CD4-positive, alpha-beta T cell treated with Interleukin-15 for 4 hours (primary cell): ENCODE measurements at places on chromosomes 3 and 15.
A peak's percentile ranks its signal among the peaks of the same experiment; 100 is the strongest.

- DNase-seq = peak; percentile 39
Measured at GRCh38 chr3:52890735-52891134, 6.6 kb downstream of the STIMATE start.

- no peak for DNase-seq
Measured at GRCh38 chr15:43966646-43967045, 139.8 kb downstream of the WDR76 start.

- no peak for DNase-seq
Measured at GRCh38 chr15:59615661-59616060, 4.1 kb downstream of the GCNT3 start.

GRCh38 chr3:74501007-74501406, 113.5 kb downstream of the CNTN3 start:
- no peak for DNase-seq

- no peak for DNase-seq
Measured at GRCh38 chr15:88242586-88243555, 13.7 kb downstream of the NTRK3 start.

GRCh38 chr3:157157836-157158235, 2.1 kb downstream of the CCNL1 start:
- DNase-seq = no peak

GRCh38 chr15:75307778-75308390, 25.2 kb downstream of the GOLGA6D start:
- DNase-seq = no peak

DNA sequence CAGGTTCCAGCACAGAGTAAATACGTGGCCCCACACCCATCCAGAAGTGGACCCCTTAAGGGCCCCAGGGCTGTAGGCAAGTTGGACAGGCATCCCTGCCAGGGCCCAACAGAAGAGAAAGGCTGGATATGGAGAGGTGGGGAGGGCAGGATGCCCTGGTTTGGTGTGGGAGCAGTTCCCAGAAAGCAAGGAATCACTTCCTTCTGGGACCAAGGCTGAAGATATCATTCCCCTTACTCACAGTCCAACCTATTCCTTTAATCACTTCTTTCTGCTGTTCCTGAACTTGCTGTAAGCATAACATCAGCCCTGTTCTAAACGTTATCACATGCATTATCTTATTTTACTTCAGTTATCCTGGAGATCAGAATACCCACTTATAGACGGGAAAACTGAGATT, 6.1 kb upstream of the MESP2 start:
- no peak for DNase-seq

GRCh38 chr3:149657321-149657925, 402 bp downstream of the WWTR1 start:
- DNase-seq = no peak

DNA sequence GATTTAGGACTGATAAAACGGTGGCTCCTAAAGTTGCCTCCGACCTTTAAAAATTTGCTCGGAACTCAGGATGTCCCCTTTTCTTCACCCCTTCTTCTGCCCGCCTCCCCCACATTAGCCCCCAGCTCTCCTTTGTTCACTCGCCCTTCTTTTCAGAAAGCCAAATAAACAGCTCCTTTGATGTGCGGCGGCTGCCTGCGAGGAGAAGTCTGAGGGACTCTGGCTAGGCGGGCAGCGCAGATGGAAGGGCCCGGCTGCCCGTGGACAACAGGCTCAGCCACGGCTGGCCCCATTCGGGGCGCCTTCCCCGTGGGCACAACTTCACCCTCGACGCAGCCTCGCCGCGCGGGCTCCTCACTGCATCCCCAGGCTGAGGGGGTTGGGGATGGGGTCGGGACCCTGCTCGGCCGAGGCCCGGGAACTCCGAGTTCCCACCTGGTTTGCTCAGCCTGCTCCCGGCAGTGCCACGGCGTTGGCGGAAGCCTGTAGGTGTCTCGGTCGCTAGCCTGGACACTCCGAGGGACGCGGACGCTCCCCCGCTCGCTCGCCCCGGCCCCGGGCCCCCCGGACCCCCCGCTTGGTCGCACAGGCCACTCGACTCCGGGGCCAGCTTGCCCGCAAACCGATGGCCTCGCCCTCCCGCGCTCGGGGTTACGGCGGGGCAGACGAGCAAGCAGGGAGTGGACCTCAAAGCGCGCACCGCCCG, 897 bp upstream of the TLE3 start:
- DNase-seq = peak; percentile 19

DNA sequence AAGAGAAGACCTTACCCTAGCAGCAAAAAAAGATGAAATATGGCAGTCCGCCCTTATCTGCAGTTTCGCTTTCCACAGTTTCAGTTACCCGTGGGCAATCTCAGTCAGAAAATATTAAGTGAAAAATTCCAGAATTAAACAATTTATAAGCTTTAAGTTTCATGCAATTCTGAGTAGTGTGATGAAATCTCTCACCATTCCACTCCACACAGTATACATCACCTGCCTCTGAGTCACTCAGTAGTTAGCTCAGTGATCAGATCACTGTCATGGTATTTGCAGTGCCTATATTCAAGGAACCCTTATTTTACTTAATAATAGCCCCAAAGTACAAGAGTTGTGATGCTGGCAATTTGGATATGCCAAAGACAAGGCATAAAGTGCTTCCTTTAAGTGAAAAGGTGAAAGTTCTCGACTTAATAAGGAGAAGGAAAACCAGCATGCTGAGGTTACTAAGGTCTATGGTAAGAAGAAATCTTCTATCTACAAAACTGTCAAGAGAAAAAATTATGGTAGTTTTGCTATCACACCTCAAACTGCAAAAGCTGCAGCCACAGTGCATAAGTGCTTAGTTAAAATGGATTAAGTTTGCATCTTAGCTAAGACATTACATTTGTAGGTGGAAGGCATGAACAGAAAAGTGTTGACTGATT, 48.1 kb downstream of the HSPBAP1 start:
- no peak for DNase-seq

DNA sequence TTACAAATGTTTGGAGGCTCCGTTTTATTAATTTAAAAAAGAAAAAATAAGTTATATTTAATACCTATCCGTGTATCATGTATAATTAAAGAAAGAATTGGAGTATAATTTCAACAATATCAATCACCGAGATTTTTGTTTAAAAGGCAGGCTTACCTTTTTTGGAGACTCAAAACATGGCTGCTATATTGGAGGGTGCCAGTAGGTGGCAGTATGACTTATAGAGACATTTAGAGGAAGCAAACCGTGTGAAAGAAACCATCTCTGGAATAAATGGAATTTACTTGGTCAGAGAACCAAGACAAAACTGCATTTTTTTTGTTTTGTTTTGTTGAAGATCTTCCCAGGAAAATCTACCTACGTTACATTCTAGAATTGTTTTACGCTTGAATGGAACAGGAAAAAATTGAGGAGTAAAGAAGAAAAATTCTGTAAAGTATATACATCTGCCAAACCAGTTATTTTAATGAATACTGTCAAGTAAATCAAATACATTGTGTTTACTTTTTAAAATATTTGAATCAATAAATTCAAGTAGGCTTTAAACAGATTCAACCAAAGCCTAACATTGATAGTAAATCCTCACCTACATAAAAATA, 802.6 kb upstream of the ALCAM start:
- peak; percentile 68 for DNase-seq

DNA sequence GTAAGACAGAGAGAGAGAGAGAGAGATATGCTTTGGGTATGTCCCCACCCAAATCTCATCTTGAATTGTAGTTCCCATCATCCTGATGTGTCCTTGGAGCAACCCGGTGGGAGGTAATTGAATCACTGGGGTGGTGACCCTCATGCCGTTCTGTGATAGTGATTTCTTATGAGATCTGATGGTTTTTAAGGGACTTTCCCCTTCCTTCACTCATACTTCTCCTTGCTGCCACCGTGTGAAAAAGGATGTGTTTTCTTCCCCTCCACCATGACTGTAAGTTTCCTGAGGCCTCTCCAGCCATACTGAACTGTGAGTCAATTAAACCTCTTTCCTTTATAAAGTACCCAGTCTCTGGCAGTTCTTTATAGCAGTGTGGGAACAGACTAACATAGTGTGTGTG, 60.3 kb downstream of the EOMES start:
- no peak for DNase-seq

- no peak for DNase-seq
Measured at GRCh38 chr3:72259755-72260587, 475.0 kb upstream of the PROK2 start.

- DNase-seq = no peak
Measured at GRCh38 chr3:181824961-181825360, 113.2 kb downstream of the SOX2 start.

GRCh38 chr3:126180477-126181397, at the start of gene ALDH1L1:
Gene ALDH1L1, minus strand, starts transcription at chr3:126180586. Its CDS starts 19,607 bp downstream, at chr3:126160979.
- DNase-seq = no peak

- DNase-seq = no peak
Measured at GRCh38 chr3:54087581-54088410, 34.6 kb upstream of the CACNA2D3 start.

- no peak for DNase-seq
Measured at GRCh38 chr15:100235030-100235617, 106.7 kb downstream of the ADAMTS17 start.

DNA sequence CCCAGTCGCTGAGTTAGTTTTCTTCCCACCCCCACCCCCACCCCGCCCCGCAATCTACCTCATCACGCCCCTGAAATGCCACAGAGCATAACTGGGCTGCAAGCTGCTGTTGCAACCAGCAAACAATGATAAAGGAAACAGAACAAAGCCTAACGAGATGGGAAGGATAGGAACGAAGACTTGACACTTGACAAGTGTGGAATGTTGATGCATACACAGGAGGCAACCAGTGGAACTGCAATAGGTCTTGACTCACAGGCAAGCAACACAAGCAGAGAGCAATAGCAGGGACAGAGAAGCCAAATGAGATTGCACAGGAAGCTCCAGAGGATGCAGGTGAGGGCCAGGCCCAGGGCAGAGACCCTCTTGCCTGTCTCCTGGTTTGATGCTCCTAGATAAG, 225.9 kb downstream of the IGSF11 start:
- DNase-seq = no peak

- no peak for DNase-seq
Measured at GRCh38 chr3:71061581-71061980, 521.9 kb downstream of the FOXP1 start.

- no peak for DNase-seq
Measured at GRCh38 chr15:78537266-78537905, 2.9 kb upstream of the PSMA4 start.

DNA sequence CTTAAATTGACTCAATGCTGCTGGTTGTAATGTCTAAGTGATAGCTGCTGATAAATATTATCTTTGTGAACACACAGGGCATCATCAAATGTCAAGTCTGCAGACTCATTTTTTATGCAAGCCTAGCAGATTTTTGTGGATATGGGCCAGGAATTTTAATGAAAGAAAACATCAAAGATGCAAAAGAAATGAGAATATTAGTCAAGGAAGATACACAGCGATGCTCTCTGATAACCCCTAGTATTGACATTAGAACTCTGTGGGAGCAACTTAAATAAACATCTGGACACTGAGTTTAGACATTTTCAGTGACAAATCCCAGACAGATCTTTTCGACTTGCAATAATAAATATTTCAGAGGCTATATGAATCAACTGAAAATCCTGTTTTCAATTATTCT, 28.3 kb downstream of the POLR2M start:
- no peak for DNase-seq

GRCh38 chr3:189712906-189713483, 81.8 kb downstream of the TP63 start:
- no peak for DNase-seq

DNA sequence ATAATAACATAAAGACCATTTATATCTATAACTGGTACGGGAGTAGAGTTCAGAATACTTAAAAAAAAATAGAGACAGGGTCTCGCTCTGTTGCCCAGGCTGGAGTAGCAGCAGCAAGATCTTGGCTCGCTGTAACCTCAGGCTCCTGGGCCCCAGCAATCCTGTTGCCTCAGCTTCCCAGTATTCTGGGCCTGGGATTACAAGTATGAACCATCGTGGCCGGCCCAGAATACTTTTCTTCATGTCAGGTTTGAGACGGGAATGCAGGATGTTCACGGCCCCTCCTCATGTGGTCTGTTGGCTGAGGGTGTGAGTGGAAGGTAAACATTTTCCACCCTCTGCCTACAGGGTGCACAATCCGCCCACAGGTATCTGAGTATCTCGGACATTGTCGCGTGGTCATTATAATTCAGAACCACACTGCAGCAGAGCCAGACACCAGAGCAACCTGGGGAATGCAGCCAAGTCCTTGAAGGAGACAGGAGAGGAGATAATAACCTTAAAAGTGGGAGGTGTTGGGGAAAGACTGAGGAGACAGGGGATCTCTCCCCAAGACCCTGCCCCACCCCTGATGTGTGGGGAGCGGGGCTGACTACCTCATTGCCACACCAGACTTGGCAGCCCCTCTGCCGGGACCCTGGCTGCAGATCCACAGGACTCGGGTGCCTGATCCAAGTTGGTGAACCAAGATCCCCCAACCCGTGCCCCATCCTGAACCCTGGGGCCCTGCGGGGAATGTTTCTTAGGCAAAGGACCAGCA, 106.8 kb downstream of the ADCY5 start:
- no peak for DNase-seq

- no peak for DNase-seq
Measured at GRCh38 chr15:33028495-33028894, 166.0 kb downstream of the FMN1 start.

GRCh38 chr15:90916461-90916860, 13.4 kb downstream of the MAN2A2 start:
- DNase-seq = no peak

DNA sequence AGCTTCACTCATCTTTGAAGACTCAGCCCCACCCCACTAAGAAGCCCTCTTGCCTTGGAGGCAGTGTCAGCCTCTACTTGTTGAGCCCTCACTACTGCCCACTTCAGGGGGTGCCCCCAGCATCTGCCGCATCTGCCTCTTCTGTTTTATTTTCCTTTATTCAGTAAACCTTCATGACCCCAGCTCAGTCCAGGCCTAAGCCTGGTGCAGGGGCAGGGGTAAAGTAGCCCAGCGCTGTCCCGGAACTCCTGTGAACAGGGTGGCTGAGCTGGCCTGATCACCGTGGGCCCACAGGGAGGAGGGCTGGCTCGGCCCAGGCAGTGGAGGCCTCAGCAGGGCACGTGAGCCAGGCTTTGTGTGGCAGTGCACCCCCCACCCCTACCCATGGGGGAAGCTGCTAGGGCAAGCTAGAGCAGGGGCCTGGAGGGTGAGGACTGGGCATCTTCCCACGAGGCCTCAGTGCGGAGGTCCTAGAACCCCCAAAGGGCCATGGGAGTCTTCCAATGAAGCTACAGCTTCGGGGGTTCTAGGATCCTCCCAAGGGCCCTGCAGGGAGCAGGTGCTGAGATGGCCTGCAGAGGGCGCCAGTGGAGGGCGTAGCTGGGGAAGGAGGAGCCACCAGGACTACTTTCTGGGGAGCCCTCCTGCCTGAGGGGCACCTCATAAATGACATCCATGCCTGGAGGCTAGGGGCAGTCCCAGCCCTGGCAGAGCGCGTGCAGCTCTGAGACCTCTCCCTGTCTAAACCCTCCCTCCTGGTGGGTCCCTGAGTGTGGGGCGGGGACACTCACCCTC, 36.0 kb downstream of the TSPAN3 start:
- DNase-seq = peak; percentile 25

DNA sequence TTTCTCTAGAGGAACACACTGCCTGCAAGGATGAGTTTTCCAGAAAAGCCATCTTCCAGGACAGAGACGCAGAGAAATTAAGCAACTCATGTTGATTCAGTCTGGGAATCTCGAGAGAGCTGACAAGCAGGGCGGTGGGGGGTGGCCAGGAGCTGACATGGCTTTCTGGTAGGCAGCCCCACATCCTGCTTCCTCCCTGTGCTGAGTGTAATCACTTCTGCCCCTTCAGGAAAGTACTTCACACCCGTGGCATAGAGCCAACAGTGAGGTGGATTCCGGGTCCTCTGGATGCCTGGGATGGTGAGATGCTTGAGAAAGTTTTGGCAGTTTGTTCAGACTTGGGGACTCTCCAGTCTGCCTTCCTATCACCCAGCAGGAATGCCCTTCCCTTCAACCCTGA, 221.1 kb downstream of the SLCO3A1 start:
- DNase-seq = no peak
